Vagina (tissue), 2 donors: ENCODE measurements at places on chromosomes 11 and 22. TPM values are rescaled to one million over a fixed set of nuclear protein-coding genes. Genes with fewer than 3 reads are reported as not detected.
A peak's percentile ranks its signal among the peaks of the same experiment; 100 is the strongest.

The GAL gene
- total RNA-seq, result 15.7 TPM

The MMP27 gene
- total RNA-seq, result not detected

The SH3BP1 gene
- 34.1 TPM for total RNA-seq

The PATE2 gene
- not detected for total RNA-seq

The OR4D5 gene
- total RNA-seq, result not detected

The GSTT2B gene
- total RNA-seq, result not detected

The SNX32 gene
- total RNA-seq, result 1.5 TPM

The CTSF gene
- total RNA-seq, result 85.7 TPM

The FLRT1 gene
- total RNA-seq, result 0.49 TPM

The WT1 gene
- 32.7 TPM for total RNA-seq

The KCNK4 gene
- 0.98 TPM for total RNA-seq

The TRPM5 gene
- not detected for total RNA-seq

The CRELD2 gene
- total RNA-seq, result 34.4 TPM

The DEUP1 gene
- total RNA-seq, result not detected

The PDE3B gene
- 10.1 TPM for total RNA-seq

The MIOX gene
- total RNA-seq, result not detected

The ENTHD1 gene
- total RNA-seq, result not detected

The SHANK2 gene
- total RNA-seq, result 11.0 TPM

The OR52I2 gene
- total RNA-seq, result not detected

GRCh38 chr11:36385121-36385970 is 89.3 kb downstream of the PRR5L start:
- no peak for DNase-seq

DNA sequence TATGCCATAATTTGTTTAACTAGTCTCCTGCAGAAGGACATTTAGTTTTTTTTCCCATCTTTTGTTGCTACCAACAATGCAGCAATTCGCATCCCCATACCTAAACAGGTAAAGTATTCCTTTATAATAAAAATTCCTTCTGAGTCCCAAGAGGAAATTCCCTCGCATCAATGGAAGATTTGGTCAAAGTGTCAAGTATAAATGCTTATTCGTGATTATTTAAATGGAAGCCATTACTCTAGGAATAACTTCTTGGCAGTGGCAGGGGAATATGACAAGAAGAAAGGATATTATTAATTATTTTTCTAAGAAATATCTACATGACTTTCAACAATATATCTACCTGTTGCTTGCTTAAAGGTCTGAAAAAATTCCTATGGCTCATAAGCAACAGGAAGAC is 25.6 kb downstream of the RNF141 start:
- no peak for DNase-seq

- DNase-seq, result no peak
Observed at GRCh38 chr11:129951201-129951865, 51.3 kb downstream of the PRDM10 start.

- no peak for DNase-seq
Observed at GRCh38 chr11:72821920-72822799, 7.9 kb downstream of the ATG16L2 start.

GRCh38 chr22:45055936-45056335 is 46.1 kb upstream of the PHF21B start:
- DNase-seq, result no peak

DNA sequence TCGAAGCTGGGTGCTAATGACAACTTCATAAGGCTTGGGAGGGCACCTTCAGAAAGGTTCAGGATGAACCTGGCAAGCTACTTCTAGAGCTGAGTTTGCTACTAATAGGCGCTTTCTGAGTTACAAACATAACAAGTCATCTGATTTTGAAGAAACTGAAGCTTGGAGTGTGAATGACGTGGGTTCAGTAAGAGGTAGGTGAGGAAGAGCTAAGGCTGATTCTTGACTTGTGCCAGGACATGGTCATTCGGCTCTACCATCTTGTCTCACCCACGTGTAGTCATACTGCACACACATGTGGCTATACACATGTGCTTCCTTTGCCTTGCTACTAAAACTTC is 56.4 kb downstream of the SWAP70 start:
- DNase-seq, result no peak

DNA sequence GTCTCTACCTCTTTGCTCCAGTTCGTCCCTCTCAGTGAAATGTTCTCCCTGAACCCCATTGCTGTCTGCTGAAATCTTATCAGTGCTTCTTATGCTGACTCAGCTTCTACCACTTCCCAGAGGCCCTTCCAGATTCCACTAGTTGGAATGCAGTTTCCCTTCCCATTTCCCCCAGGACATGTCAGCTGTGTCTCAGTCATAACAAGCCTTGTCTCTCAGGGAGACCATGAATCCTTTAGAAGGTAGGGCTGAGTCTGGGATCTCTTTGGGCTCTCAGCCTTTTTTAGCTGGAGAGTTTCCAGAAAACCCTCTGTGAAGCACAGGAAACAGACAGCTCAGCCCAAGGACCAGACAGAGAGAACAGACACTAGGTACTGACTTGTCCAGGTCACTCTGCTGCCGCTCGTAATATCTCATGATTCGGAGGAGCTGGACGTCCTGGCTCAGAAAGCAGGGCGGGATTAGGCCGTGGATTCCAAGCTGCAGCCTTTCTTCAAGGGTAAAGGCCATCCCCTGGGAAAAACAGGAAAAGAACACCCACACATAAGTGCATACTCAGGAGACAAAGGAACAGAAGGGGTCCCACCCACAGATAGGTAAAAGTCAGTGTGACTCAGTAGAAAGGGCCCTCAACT is 113.0 kb downstream of the ME3 start:
- DNase-seq, result no peak

DNA sequence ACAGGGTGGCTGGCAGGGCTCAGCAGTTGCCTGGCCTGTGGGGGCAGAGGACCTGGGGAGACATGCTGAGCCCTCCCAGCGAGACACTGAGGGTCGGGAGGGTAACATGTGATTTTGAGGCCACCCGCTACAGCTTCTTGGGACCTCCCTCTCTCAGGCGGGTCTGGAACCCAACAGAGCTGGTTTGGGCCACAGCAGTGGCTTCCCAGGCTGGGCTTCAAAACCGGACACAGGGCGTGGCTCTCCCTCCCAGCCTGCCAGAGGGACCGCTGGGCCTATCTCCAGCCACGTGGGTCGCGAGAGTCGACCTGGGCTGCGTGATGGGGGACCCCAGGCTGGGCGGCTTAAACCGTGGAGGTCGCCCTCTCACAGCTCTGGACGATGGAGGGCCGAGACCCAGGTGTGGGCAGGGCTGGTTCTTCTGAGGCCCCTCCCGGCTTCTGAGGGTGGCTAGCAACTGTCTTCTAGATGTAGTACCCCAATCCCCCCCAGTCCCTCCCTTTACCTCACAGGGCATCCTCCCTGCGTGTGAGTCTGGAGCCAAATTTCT is 91.7 kb downstream of the KCNQ1 start:
- DNase-seq, result no peak

DNA sequence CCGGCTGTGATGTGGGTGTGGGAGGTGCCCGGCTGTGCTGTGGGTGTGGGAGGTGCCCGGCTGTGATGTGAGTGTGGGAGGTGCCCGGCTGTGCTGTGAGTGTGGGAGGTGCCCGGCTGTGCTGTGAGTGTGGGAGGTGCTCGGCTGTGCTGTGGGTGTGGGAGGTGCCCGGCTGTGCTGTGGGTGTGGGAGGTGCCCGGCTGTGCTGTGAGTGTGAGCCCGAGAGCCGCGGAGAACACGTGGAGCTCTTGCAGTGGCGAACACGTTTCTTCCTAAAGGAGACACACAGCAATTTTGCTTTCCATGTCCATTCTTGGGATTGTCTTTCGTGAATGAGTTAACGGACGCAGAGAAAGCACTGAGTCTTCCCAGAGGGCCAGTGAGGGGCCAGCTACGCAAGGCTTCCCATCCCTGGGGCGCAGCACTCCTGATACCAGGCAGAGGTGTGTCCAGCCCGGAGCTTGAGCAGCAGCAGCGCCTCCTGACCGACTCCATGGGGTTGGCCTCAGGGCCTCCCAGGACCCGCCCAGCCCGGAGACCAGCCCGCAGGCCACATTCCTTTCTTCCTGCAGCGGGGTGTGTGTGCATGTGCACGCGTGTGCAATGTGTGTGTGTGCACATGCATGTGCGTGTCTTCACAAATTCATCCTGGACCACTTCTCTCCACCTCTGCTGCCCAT is 245.0 kb upstream of the B3GAT1 start:
- DNase-seq, result peak; percentile 82

DNA sequence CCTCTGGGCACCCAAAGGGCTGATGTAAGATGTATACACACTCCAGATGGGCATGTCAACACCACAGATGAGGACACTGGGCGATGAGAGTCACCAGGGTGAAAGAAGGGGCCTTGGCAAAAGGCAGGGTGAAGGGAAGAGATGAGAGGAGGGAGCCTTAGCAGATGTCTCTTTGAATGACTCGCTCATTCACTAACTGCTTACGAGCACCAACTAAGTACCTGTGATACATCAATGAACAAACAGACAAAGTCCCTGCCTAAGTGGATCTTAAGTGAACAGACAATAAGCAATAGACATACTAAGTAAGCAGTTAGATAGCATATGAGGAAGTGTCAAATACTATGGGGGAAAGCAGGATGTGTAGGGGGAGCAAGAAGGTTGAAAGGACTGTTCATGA is 7.5 kb downstream of the ME3 start:
- DNase-seq, result no peak

DNA sequence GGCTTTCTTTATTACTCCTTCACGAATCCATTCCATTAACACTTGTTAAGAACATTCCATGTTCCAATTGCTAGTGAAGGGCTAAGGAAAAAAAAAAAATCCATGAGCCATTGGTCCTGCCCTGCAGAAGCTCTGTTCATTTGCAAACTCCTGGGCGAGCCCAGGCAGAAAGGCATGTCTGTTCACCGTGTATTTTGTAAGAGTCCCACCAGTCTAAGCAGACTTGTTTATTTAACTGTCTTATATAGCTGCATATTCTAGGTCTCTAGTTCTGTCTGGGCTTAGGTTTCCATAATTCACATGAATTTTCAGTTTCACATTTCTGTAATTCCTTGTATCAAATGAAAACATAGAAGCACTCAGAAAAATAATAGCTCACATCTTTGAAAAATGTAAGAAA is 97.4 kb upstream of the POU2AF2 start:
- DNase-seq, result no peak

- DNase-seq, result no peak
Observed at GRCh38 chr11:120467627-120468026, 43.9 kb upstream of the GRIK4 start.

- no peak for DNase-seq
Observed at GRCh38 chr11:9953994-9954626, 290.2 kb downstream of the SWAP70 start.

- no peak for DNase-seq
Observed at GRCh38 chr22:39232806-39233709, 11.7 kb downstream of the PDGFB start.

GRCh38 chr11:120389693-120390584 is 53.7 kb downstream of the ARHGEF12 start:
- DNase-seq, result no peak

DNA sequence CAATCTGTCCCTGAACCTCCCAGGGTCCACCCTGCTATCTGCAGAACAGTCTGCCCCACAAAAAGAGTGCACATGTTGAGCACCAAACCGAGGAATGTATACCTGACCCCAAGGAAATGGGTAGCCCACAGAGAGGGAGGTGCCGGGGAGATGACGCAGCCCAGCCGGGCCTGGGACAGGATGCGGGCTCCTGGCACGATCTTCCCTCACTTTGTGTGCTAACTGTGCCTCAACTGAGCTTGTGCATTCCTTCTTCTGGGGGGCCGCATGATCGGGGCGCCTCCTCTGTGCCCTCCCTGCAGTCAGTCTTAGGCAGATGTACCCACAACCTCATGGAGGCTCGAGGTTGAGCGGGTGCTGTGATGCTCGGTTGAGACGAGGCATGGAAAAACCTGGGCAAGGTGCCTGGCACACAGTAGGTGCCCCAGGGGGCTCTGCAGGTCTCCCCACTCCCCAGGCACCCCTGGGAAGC is 2.4 kb downstream of the GAS2L1 start:
- no peak for DNase-seq

GRCh38 chr11:35980686-35981390 is 37.0 kb downstream of the LDLRAD3 start:
- DNase-seq, result no peak

GRCh38 chr11:88039476-88040147 is 135.6 kb downstream of the RAB38 start:
- no peak for DNase-seq

GRCh38 chr11:132972565-132972964 is 559.7 kb downstream of the OPCML start:
- DNase-seq, result no peak

GRCh38 chr11:109644152-109644551 is 222.2 kb downstream of the C11orf87 start:
- DNase-seq, result no peak

- DNase-seq, result no peak
Observed at GRCh38 chr11:29040489-29040888, 932.3 kb downstream of the METTL15 start.

DNA sequence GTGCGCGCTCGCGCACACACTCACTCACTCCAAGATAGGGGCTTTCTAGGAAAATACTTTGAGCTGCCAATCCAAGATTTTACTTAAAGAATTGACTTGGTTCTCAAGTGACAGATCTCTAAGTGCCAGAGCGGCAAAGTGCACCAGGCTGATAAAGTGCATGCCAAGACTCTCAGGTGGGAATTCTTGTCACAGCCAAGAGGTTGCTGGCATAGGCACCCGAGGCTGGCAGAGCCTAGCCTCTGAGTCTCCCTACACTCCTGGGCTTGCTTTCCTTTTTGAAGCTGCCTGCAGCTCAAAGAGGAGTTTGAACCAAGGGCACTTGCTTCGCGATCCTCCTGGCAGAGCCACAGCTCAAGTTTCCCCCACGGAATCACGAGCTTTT is 2.5 kb upstream of the ADM start:
- DNase-seq, result no peak

DNA sequence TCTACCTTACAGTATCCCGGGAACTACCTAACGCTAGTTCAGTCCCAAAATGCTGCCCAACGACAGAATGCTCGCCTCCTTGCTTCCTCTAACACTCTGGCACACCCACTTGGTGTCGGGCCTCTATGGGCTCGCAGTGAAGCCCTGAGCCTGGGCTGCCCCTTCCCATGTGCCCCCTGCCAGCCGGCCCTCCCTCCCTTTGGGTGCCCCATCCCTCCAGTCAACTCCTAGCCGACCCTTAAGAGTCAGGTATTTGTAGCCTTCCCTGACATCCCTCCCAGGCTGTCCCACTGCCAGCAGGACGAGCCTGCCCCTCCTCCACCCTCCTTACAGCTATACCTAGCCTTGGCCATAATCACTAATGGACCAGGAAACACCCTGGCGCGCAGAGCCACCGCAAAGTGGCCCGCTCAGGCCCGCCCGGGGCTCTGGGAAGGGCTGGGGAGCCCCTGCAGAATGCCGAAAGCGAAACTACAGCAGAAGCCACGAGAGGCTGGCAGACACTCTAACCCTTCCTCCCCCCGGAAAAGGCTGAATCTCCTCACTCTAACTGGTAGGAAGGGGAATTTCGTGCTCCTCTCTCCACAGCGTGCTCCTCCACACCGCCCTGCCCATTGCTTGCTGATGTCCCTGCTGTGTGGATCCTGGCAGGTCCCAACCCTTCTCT is 8.2 kb downstream of the CBX7 start:
- peak; percentile 93 for DNase-seq
